Brain pericyte (primary cell): ENCODE measurements at places on chromosomes 6 and 20.

- no peak for DNase-seq
Measured at GRCh38 chr20:57596998-57597939, 23.0 kb downstream of the ZBP1 start.

DNA sequence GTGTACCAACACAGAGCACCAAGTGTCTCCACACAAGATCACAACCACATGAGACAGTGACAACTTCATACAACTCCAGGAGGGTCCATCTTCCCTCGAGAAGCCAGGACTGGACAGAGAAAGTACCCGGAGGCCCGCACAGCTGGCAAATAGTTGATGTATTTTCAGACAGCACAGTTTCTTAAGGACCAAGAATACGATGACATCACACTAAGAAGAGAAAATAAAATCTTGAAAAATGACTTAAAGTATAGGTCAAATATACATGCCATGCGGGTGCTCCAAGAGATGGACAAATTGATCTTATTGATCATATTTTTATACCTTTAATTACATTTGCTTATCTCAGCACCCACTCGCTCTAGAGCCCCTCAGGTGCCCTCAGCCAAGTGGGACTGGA is 145.5 kb downstream of the RNASET2 start:
- no peak for DNase-seq

GRCh38 chr6:518218-518617 is 126.7 kb downstream of the IRF4 start:
- DNase-seq = no peak

- no peak for DNase-seq
Measured at GRCh38 chr20:47964149-47964548, 178.9 kb upstream of the SULF2 start.

- no peak for DNase-seq
Measured at GRCh38 chr6:128230267-128230989, 290.0 kb downstream of the PTPRK start.

- no peak for DNase-seq
Measured at GRCh38 chr6:2861060-2861821, 19.6 kb upstream of the SERPINB1 start.

DNA sequence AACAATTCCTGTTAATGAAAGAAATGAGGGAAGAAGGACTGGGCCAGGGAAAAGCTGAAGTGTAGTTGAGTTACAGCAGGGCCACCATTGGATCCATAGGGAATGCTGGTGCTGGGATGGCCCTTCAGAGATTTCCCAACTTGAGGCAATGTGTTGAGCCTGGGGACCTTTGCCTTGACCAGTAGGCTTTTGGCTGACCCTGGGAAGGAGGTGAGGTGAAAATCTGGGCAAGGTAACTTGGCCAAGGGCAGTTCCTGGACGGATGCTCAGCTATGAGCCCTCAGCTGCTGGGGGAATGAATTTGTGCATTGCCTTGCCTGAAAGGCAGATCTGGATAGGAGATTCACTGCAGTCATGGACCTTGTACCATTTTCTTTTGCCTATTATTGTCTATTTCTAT is 20.4 kb downstream of the UTRN start:
- DNase-seq = no peak
